ENCODE measurements at places on chromosomes 1 and 21.

DNA sequence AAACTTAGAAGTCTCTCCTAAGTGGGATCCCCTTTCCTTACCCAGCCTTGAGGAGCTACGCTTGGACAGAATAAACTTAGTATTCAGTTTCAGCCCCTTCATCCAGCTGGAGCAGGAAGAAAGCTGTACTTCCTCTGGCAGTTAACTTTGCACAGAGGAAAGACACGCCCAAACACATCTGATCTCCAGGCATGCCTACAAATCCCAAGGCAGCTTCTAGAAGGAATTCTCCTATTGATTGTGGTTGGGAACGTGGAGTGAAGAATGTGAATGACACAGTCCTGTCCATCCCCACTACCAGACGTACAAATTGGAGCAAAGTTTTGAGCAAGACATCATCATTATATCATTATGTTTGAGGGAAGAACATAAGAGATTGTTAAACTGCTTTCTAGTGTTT lies 6.6 kb upstream of the AK4 start:
- no peak for DNase-seq

- DNase-seq, result no peak
Observed at GRCh38 chr1:4494558-4494957, 159.9 kb upstream of the AJAP1 start.

- no peak for DNase-seq
Observed at GRCh38 chr1:240652549-240652948, 40.6 kb upstream of the GREM2 start.

DNA sequence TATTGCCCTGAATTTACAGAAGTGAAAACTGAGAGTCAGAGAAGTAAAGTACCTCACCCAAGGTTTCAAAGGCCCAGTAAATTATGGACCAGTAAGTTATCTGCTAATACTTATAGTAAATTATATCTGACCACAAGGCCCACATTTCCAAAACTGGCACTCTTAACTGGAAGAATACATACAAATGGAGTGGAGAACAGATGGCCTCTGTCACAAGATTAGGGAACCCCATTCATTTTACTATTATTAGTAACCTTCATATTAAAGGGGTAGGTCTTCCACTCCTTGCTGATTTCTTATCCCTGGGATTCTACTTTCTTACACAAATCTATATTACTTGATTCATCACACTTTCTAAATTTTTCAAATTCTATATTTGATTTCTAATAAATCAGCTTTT lies 588.8 kb downstream of the NEGR1 start:
- DNase-seq, result no peak

DNA sequence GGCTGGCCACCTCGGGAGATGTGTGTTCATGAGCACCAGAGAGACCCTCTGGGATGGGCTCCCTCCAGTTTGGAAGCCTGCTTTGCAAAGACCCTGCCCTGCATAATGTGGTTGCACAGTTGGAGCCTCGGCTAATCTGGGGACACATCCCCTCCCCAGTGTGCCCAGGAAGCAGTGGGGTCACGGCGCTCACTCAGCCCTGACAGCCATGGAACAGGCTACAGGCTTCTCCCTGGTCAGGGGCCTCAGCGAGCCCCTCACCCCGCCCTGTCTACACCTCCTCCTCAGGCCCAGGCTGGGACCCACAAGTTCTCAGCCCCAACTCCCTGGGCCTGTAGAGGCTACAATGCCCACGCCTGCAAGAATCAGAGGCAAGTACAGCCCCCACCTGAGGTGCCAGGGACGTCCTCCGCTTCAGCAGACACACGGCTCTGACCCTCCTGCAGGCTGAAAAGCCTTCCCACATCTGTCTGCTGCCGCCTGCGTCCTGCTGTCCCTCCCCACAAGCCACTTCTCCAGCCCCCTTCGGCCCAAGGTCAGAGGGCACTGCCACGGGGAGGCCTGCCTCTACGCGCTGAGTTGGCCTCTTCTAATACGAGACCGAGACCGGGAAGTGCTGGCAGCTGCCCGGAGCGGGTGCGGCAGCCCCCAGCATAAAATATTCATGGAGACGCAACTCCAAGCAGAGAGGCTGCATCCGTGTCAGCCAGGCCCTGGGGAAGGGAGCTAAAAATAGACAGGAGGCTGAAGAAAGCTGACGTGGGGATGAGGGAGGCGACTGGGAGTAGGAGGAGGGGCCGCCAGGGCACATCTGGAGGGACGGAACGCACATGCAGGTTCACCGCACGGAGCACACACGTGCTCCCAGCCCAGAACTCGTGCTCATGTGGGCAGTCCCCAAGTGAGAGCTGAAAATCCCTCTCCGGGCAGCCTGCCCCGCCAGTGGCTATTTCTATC lies 15.2 kb upstream of the GPR153 start:
- DNase-seq, result no peak

DNA sequence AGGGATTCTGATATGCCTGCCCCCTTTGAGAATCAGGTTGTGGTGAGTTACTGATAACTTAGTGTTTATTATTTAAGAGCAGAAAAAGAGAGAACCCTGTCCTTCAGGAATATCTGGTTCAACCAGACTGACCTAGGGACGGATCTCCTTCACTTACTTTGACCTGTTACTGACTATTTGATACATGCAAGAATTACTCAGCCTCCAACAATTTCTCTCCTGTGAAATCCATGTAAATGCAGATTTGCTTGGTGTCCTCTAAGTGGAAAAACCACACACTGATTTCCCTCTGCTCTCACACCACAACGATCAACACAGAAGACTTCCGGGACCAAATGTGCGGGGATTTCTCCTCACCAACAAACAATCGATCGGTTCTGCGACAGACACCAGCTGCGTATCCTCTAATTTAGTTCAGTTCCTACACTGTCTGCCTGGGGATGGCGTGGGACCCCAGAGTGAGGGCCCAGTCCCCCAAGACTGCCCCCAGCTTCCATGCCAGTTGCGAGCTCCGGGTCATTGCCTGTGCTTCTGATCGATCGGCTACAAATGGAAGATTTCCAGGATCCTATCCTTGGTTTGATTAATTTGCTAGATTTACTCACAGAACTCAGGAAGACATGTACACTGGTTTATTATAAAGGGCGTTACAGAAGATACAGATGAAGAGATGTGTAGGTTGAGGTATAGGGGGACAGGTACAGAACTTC lies 51.7 kb downstream of the BACE2 start:
- no peak for DNase-seq

DNA sequence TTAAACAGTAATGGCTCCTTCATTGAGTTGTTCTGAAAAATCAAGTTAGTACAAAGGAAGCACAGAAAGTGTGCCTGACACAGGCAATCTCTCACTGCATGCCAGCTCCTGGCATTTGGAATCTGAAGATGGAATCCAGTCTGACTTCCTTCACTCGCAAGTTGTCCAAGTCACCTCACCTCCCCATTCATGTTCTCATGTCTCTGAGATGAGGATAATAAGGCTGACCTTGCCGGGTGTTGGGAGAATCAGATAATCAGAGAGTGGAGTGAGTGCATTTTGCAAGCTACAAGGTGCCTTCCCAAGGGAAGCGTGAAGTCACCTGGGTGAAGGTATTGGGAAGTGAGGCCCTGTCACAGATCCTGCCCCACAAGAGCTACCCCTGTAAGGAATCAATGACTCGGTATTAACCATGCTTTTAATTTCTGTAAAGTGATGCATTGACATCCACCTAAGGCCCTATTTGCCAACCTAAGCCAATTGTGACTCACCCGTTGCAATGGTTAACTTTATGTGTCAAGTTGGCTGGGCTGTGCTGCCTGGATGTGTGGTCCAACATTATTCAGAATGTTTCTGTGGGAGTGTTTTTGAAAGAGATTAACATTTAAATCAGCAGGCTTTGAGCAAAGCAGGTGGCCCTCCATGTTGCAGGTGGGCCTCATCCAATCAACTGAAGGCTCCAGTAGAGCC lies 62.5 kb upstream of the TARBP1 start:
- no peak for DNase-seq

DNA sequence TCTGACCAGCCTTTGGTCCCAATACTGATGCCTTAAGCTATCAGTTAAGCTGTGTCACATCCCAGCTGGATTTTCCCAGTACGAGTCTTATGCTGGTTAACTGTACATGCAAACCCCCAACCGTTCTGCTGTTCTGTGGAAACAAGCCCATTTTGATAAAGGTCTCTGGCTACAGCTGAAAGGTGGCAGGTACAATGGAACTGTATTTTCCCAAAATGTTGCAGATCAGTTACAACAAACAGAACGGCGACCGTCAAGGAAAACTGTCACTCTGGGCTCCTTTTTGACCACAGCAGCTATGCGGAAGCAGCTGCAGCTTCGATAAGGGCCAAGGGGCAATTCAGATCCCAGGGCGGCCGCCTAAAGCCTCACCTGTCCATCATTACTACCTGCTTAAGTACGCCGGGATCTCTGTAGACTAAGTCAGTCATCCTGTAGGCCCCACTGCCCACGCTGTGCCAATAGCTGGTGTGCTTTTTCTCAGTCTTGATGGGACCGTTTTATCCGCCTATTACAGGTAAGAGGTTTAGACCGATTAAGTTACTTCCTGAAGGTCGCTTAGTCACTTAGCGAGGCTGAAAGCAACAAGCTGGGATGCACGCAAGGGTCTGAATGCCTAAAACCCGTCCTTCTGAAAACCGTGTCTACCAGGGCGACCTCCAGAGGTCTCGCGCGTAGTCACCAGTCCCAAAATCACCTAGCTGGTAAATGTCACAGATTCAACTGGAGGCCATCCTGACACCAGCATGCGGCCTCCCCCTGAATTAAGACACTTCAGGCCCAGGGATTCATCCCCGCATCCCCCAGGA lies 11.1 kb upstream of the RAB42 start:
- peak; percentile 53 for DNase-seq

DNA sequence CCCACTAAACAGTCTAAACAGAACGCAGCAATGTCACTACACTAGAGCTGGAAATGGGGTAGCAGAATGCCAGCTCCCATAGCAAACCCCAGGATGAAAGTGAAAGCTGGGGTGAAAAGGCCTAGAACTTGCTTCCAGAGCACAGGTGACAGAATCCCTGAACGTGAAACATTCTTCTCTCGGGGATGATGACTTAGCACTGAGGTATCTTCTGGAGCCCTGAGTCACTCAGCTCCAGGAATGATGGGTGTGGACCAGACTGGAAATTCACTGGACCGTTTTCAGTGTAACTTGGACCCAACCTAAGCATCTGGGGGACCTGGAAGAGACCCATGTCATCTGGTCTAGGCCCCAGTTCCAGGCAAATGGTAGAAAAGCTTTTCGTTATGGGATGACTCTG lies 108.9 kb downstream of the CDC7 start:
- no peak for DNase-seq

GRCh38 chr1:36735939-36736730 lies 253.4 kb upstream of the CSF3R start:
- DNase-seq, result no peak

GRCh38 chr1:17207540-17207939 lies 2.6 kb downstream of the PADI1 start:
- DNase-seq, result no peak

- DNase-seq, result no peak
Observed at GRCh38 chr1:181319907-181320306, 163.4 kb upstream of the CACNA1E start.

DNA sequence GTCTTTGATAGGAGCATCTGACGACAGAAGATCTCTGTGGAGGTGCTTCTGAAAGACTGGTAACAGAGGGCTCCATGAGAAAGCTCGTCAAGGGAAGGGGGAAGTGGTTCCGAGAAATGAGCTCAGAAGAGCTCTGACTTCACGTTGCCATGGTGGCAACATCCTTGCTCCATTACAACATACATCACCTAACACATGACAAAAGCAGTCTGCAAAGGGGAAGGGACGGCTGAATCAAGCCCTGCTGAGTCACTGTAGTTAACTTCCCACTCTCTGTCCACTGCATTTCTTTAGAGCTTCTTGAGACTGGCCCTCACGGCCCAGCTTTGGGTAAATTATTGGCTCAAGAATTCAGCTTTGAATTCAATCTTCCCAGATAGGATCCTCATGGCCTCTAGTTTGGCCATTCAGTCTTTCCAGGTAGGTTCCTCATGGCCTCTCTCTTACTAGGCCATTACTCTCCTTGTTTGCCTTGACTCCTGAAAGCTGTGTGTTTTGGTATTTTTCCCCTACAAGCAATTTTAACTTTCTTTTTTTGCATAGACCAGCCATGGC lies 88.0 kb upstream of the ZNF648 start:
- DNase-seq, result no peak

GRCh38 chr1:73144311-73144710 lies 862.0 kb upstream of the NEGR1 start:
- no peak for DNase-seq

DNA sequence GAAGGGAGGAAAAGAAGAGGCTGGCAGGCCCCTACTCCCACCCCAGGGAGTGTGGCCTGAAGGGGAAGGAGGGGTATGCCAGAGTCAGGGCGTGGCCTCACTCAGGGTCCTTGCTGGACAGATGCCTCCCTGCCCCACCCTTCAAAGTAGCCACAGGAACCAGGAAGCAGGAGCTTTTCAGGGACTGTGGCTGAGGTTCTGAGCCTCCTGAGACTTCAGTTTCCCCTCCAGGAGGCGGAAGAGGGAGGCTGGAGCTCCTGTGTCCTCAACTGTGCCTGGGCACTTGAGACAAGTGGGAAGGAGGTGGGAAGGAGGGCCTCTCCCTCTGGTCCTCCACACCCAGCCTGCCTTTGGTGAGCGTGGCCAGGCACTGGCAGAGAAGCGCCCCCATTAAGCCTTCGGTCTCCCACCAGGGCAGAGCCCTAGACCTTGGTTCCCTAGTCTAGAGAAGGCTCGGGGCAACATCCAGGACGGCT lies 5.3 kb downstream of the CELSR2 start:
- no peak for DNase-seq

DNA sequence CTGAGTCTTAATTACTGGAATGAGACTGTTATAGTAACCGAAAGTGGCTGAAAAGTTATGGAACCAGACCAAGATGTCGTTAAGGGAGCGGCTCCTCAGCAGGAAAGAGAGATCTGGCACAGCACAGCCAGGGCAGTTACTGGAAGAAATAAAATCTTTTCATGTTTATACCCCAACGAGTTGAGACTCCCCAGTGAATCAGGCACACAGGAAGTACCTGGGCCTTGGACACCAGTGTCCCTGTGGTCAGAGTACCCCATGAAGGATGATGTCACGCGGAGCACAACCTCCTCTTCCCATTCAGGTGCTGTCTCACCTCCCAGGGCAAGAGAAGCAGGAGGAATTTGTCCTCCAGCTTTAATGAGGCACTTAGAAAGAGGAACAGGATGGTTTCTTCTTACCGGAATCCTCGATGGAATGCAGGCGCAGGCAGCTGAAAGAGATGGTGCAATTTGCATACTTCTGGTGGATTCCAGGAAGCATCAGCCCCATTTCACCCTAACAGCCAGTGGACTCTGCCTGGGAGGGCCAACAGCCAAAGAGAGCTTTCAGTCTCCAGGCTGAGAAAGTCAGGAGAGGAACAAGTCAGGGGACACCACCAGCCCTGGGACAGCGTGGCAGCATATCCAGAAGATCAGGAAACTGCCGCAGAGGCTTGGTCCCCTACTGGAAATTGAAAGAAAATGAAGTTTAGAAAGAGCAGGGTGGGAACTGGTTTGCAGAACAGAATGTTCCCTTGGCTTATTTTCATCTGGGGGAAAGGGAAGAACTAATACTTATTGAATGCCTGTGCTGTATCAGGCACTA lies 35.9 kb upstream of the CTTNBP2NL start:
- DNase-seq, result peak; percentile 38
